ENCODE measurements at places on chromosomes 5 and 9. TPM values are rescaled to one million over a fixed set of nuclear protein-coding genes. Genes with fewer than 3 reads are reported as not detected.
A peak's percentile ranks its signal among the peaks of the same experiment; 100 is the strongest.

DNA sequence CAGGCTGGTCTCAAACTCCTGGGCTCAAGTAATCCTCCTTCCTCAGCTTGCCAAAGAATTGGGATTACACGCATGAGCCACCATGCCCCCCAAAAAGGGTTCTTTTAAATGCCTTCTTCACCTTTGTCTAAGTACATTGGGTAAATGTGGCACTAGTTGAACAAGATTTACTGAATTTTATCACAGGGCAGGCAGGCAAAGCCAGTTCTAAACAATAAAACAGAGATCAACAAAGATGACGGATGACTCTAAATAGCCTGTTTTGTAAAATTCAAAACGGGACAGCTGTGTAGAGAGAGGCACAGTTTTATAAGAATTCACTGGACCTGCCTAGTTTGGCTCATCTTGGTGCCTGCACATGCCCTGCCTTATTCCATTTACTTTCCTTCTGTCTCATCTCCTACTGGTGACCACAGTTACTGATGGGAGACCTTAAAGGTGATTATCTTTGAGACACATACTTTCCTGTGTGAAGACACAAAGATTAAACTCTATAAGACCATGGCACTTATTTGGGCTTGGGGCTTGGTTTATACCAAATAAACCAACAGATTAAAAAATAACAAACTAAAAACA, 149.6 kb upstream of the DMRT1 start:
- no peak for DNase-seq

DNA sequence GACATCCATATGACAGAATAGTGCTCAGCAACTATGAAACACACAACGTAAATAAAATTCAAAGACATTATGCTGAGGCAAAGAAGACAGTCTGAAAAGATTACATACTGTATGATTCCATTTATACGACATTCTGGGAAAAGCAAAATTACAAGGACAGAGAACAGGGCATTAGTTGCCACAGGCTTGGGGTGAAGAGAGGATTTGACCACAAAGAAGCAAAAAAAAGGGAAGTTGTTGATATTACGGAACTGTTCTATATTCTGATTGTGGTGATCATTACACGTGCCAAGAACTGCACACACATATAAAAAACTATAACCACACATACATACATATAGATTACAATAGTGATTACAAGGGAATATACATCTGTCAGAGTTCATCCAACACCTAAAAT, 24.1 kb downstream of the CDK5RAP2 start:
- no peak for DNase-seq

GRCh38 chr5:59051951-59052350, 469.1 kb downstream of the RAB3C start:
- DNase-seq = no peak

SPAAR gene
- total RNA-seq = 0.18 TPM

DNA sequence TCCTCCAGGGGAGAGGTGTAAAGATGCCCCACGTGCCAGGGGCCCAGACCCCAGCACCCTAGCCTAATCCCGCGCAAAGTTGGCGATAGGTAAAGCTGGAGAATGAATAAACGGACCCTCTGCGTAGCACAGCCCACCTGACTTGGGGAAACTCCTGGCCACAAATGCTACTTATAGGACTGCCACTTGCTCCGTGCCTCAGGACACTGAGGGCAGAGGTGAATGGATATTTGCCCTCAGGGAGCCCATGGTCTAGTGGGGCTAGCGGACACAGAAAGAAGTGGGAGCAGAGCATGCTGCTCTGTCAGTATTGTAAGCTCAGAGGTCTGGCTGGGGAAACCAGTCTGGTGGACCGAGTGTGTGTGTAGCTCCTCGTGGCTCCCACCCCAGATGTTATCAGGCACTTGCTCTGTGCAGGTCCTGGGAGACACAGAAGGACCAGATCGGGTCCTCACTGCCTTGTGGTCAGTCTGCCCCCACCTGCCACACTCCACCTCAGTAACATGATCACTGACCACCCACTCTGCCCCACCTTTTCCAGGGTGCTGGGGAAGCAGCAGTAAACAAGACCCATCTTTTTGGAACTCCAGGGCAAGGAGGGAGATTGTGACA, 841 bp downstream of the GRK6 start:
- DNase-seq = no peak

GRCh38 chr5:34657988-34658387, 1.9 kb downstream of the RAI14 start:
- peak; percentile 42 for DNase-seq

DNA sequence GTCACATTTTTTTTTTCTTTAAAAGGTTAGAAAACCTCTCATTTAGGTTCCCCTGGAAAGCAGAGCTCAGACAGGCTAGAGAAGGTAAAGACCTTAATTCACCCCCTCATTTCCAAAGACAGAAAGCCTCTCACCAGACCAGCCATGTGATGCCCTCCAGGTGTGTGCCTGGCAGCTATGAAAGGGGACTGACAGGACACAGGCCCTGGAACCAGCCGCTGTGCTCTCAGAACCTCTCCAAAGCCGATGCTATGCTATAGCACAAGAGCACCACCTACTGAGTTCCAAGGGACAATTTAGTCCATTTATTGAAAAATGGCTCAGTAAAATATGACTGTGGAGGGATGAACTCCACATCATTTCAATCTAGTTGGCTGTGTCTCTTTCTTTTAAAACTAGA, 48.8 kb downstream of the FANCC start:
- no peak for DNase-seq

DNA sequence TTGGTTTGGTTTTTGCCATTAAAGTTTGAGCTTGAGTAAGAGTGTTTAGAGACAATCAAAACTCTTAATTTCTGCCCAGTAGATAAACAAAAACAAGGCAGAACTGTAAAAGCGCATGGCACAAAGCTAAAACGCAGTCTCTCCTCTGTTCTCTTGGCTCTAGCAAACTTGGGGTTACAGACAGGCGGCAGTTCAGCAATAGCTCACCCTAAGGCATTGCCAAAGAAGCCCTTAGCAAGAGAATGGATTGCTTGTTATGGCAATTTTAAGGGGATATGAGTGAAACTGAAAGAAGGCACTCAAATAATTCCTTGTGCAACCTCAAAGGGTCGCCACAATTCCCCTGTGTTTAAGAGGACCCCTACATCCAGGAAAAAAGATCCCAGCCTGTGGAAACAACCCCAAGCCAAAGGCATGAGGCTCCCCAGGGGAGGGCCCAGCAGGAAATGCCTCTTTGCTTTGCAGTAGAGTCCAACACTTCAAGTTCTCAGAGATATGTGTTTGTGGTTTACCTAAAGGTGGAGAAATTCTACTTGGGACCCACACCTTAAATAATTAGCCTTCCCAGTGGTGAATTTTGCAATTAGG, 317.0 kb upstream of the MPDZ start:
- no peak for DNase-seq
